ENCODE measurements at places on chromosomes 12 and 14.
A peak's percentile ranks its signal among the peaks of the same experiment; 100 is the strongest.

GRCh38 chr12:102010265-102010994, 51.4 kb downstream of the WASHC3 start:
- DNase-seq: peak; percentile 65

DNA sequence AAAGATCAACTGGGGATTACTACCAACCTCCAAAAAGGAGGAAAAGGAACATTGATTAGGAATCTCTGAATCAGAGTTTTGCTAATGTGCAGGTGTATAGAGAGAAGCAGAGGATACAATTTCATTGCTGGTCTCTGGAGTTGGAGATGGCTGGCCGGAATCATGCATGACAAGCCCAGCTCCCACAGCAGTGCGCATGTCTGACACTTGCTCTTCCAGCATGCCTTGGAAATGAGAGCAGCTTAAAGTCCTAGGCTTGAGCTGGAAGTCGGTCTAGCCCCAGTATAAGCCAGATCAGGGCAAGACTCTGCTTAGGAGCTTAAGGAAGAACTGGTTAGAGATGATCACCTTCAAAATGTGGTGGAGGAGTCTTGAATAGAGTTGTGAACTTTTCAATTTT, 742.8 kb downstream of the DIO2 start:
- no peak for DNase-seq

DNA sequence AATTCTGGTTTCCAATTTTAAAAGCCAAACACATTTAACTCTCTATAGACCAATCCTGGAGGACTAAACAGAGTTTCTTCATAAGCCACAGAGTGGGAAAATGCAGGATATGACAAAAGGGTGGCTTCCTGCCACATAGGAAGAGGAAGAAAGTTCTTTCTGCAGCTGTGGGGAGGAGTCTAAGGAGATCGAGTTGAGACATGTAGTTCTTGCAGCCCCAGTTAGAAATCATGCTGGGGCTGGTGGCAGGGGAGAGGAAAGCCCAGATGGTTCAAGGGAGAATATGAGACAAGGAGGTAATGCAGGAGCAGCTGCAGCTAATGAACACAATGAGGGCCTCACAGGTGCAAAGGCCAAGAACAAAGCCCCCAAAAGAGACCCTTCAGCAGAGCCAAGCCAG, 85.0 kb upstream of the ARID2 start:
- DNase-seq: peak; percentile 85

GRCh38 chr12:44497044-44497443, 379.1 kb downstream of the NELL2 start:
- no peak for DNase-seq

GRCh38 chr12:52236386-52237050, 3.5 kb downstream of the KRT7 start:
- no peak for DNase-seq

GRCh38 chr12:71214511-71215285, 56.9 kb upstream of the TSPAN8 start:
- no peak for DNase-seq

GRCh38 chr12:74043343-74043742, 494.3 kb upstream of the ATXN7L3B start:
- no peak for DNase-seq

DNA sequence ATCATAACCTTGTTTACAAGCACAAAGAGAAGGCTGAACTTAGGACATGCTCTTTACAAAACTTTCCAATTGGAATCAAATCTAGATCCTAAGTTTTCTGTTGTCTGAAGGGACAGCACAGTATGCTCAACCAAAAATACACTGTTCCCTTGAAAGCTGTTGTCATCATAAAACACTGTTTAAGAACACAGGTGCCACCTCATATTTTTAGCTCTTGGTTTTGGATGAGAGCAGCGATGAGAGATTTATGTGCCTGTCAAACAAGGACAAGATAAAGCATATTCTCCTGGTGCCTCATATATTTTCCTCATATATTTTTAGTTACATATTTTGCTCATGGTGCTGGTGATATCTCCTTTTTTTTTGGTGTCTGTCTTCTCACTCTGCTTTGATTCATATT, 788.4 kb downstream of the AACS start:
- DNase-seq: no peak

DNA sequence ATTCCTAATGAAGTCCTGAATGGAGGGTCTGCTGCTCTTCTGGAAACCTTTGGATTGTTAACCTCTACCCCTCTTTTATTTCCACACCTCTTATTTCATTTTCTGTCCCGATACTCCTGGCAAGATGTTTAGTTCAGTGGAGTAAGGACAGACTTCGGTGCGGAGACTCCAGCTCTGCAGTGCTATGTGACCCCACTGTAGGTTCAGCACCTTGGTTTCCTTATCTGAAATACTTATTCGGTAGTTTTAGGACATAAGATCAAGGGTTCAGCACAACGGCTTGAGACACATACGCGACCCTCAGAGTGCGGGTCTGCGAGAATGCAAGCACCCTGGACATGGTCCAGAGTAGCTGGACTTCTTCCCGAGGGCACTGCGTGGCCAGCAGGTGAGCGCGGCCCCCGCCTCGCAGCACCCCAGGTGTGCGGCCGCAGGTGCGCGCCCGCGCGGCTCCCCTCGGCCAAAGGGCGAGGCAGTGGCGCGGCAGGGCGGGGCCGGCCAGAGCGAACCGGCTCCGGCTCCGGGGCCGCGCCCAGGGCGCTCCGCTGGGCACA, 465 bp upstream of the FGD4 start:
- no peak for DNase-seq

DNA sequence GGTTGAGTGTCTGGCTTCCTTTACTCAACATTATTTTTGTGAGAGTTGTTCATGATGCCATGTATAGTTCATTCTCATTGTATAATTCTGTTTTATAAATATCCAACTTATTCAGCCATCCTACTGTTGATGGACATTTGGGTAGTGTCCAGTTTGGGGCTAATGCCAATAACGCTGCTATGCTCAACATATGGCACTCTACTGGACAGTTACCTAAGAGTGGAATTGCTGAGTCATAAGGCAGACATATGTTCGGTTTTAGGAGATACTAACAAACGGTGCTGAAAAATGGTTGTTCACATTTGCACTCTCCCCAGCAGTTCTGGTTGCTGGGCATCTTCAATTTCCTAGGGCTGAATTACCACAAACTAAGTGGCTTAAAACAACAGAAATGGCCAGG, 28.7 kb upstream of the P2RX4 start:
- DNase-seq: no peak

GRCh38 chr12:95074766-95075165, 1.3 kb upstream of the NR2C1 start:
- no peak for DNase-seq

GRCh38 chr12:3045989-3046388, 31.2 kb upstream of the TSPAN9 start:
- no peak for DNase-seq

- DNase-seq: no peak
Measured at GRCh38 chr12:31363831-31364230, 37.9 kb upstream of the SINHCAF start.

DNA sequence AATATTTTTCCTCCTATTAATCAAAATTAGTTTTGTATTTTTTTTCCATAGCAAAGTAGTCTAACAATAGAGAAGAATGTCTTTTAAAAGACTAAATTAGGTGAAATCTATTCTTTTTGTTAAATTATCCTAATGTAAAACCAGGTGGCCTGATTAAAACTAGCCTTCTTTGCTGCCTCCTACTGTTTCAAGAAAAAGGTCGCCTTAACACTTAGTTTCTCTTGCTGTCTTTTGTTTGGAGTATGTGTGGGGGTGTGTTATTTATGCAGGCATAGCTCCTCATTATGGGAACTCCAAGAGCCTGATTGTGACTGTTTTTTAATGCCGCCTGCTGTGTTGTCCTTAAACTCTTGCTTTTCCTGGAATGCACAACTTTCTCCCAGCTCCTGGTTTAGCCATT, 855.3 kb downstream of the DIO2 start:
- DNase-seq: no peak
